ENCODE measurements at places on chromosomes 16 and 17. TPM values are rescaled to one million over a fixed set of nuclear protein-coding genes. Genes with fewer than 3 reads are reported as not detected.
A peak's percentile ranks its signal among the peaks of the same experiment; 100 is the strongest.

DNA sequence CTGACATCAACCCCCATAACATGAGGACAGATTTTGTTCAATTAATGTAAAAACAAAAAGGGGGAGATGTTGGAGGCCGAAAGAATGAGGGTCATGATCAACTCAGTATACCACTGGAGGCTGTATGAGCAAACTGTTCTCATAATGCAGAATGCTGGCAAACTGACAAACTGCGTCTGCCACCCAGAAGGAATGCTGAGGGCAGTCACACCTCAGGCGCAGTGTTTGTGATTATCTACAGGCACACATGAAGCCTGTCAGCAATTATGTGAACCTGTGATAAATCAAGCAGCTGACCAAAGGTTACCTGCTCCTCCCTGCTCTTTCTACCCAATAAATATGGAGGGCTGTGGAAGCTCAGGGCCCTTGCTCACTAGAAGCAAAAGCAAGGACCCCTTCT, 27.3 kb downstream of the CD300LG start:
- DNase-seq = no peak

SHISA9 gene
- 0.10 TPM for total RNA-seq

CCL1 gene
- total RNA-seq = not detected

DNA sequence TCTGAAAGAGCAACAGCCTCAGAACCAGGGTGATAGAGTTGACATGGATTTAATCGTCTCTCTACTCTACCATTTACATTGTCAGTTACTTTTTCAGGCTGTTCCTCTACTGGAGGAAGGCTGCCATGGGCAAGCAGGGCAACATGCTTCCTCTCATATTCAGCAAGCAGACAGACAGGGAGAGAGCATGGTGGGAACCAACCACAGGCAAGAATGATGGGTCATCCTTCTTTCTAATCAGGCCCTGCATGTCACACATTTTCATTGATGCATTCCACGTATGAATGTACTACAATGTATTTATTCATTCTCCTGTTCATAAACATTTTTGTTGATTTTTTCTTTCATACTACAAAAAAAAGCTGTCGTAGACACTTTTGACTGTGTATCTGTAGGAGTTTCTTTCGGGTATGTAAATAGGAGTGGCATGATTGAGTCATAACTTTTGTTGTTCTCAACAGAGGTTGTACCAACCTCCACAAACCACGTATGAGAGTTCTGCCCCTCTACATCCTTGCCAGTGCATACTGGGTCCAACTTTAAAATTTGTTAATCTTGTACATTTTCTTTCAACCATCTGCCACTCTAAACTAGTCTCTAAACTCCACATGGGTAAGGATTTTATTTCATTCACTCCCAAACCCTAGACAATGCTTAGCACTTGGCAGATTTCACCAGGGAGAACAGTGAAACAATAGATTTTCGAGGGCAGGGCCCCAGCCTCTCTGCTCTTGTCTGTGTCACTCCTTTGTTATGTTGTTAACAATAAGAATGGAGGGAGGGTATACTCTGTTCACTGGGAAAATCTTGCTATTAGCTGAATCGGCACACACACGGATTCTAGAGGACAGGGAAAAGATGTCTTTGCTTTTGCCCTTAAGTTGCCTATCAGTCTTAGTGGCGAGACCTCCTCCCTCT, 58.7 kb downstream of the CMC2 start:
- DNase-seq = no peak

- no peak for DNase-seq
These were observed 17.5 kb upstream of the TNFRSF13B start for GRCh38 chr17:16989230-16989952.

DNA sequence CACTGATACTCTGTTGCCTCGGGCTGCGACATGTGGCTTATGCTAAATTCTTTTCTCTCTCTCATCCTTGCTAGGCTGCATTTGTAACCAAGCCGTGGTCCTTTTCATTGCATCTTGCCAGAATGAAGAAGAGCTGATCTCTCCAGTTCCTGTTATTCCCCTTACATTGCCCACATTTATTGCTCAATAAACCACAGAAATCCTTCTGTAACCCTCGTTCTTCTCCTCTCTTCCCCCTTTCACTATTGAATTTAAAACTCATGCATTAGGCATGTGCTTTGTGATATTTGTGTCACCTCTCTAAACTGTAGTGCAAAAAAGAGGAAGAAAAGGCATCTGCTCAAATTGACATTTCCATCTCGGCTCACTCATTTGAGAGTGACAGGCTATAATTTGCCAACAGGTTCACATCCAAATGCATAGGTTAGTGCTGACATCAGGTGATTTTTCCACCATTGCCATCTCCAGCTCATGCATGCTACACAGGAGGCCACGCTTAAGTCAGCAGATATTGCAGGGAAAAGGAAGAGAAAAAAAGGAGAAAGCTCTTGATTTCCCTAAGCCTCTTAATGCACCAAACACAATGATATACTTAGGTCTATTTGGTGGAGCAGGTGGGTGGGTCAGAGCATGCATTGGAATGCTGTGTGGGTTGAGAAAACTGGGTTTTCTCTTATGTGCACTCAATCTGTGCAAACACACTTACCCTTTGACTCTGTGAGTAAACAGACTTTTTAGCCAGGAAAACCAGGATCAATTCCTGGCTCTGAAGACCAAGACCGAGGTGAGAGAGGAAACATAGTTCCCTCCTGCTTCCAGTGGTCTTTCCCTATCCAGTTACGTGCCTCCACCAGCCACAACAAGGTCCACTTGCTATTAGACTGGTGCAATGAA, 642.7 kb downstream of the HS3ST4 start:
- DNase-seq = peak; percentile 0
